Umbilical cord (tissue), 2 donors: ENCODE measurements at places on chromosomes 2 and 18. TPM values are rescaled to one million over a fixed set of nuclear protein-coding genes. Genes with fewer than 3 reads are reported as not detected.

- no peak for DNase-seq
These were observed 446.4 kb upstream of the RAB12 start for GRCh38 chr18:8162802-8163201.

Gene GPBAR1
- 2.4 TPM for total RNA-seq

- DNase-seq: peak; percentile 75
These were observed 114.1 kb upstream of the NDUFV2 start for GRCh38 chr18:8988260-8988871.

Gene MATN3
- total RNA-seq: 4.1 TPM

DNA sequence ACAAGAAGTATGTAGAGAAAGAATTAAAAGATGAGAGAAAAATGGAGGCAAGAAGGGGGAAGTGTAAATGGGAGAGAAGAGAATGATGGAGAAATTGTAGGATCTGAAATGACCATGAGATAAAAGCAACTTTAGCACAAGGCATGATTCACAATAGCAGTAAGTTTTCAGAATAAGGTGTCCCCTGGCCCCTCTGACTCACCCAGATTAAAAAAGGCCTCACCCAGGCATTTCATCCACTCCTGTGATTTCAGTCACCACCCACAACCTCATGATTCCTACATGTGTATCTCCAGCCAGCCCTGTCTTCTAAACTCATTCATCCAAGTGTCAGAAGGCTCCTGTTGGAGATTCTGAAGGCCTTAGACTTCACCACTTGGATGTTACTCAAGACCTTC lies 56.6 kb downstream of the SP100 start:
- no peak for DNase-seq

- no peak for DNase-seq
These were observed 46.3 kb downstream of the PSD4 start for GRCh38 chr2:113219889-113220641.

DNA sequence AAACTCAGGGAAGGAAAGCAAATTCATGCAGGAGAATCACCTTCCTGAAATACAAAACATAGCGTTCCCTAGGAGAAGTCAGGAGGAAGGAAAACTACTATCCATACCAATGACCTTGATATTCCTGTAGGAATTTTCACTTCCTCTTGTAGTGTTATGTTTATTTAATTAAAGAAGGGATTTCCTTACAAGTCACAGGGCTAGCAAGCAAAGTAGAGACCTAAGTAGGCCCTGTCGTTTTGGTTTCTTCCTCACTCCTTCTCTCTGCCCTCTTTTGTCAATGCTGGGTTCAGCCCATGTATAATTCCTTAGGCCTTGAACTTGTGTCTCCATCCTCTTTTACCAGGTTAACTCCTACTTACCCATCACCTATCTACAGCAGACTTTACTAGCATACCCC lies 435.2 kb upstream of the LRATD1 start:
- DNase-seq: no peak

- peak; percentile 5 for DNase-seq
These were observed 28.9 kb downstream of the TOGARAM2 start for GRCh38 chr2:29009711-29010677.

DNA sequence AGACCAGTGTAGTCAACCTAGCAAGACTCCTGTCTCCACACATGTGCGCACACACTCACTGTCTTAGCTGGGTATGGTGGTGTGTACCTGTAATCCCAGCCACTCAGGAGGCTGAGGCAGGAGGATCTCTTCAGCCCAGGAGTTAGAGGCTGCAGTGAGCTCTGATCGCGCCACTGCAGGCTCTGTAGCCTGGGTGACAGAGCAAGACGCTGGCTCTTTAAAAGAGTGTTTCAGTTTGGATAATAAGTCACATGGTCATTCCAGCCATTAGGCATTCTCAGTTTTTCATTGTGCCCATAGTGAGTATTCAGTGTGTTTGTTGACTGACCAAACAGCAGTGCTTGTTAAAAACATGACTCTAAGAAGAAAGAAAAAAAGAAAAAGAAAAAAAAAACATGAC lies 31.0 kb downstream of the RAB10 start:
- no peak for DNase-seq

- DNase-seq: no peak
These were observed 171.6 kb downstream of the MBD2 start for GRCh38 chr18:54052732-54053429.

GRCh38 chr2:120052597-120052996 lies 39.7 kb downstream of the EPB41L5 start:
- DNase-seq: no peak

DNA sequence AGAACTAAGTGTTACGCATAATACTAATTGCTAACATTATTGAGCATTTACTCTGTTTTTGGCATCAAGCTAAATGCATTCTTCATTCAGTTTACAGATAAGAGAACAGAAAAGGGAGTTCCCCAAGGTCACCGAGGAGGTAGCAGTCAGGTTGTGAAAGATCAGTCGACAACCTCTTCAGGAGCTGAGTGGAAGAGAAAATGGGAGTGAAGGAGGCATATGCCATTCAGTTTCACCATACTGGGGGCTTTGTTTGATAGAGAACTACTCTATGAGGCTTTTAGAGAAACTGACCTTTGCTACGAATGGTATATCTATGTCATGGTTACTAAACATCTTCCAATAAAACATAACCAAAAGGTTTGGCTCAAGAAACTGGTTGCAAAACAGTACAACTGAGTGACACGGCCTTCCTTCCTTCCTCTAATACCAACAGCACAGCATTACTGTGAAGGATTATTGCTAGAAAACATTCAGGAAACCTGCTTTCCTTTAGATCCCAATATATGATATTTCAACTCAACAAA lies 112.1 kb downstream of the RBMS1 start:
- no peak for DNase-seq
